ENCODE measurements at places on chromosomes 3 and 15.

GRCh38 chr3:129597087-129597999 lies 9.1 kb downstream of the PLXND1 start:
- peaks cover 29% of the 10 kb centered on the region for H3K4me1 ChIP-seq
- H3K4me3 ChIP-seq: no peak overlapping the region
- H3K27ac ChIP-seq: no peak overlapping the region
- H3K27me3 ChIP-seq: peaks cover 11% of the 10 kb centered on the region
- no peaks in the 10 kb centered on the region for H3K36me3 ChIP-seq
- DNase-seq: no peak

GRCh38 chr3:87581240-87581639 lies 304.9 kb upstream of the POU1F1 start:
- no peaks in the 10 kb centered on the region for H3K4me1 ChIP-seq
- H3K4me3 ChIP-seq: no peak overlapping the region
- no peak overlapping the region for H3K27ac ChIP-seq
- no peaks in the 10 kb centered on the region for H3K27me3 ChIP-seq

- peaks cover 1% of the 10 kb centered on the region for H3K36me3 ChIP-seq
- no peak for DNase-seq
- no peaks in the 10 kb centered on the region for H3K27me3 ChIP-seq
- peaks cover 38% of the 10 kb centered on the region for H3K4me1 ChIP-seq
- no peak overlapping the region for H3K4me3 ChIP-seq
Measured at GRCh38 chr15:60679256-60679655, 200.3 kb upstream of the ICE2 start.

DNA sequence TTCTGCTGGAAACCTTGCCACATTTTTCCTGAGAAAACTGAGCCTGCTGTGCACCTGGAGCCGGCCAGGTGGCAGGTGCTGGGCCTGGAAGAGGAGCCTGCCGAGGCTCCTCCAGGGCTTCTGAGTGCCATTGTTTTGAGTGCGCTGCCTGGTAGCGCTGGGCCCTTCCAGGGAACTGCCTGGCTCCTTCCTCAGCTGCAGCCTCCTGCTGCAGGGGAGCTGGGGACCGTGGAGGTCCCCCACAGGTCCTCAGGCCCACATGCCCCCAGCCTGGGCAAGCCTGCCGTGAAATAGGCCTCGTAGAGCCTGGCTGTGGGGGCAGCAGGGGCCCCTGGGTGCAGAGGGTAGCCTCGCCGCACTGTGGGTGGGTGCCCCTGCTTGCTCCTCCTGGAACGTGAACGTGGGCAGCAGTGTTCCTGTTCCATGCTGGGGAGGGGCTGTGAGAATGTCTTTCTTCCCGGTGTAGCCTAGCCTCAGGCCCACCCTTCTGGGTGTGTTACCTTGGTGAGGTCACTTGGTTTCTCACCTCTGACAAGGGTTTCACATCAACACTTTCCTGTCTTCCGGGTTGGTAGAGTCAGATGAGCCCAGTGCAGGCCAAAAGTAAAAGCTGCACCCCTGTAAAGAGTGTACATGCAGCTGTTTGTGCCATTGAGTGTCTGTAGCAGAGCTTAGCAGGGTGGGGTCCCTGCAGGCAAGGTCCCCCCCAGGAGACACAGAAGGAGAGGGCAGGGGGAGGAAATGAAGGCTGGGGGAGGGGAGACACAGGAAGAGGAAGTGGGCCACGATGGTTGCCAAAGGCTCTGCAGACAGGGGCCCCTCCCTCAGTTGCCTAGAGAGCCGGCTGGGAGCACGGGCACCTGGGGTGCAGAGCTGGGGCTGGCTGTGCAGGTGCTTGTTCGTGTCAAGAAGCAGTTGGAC lies 34.5 kb downstream of the KLF13 start:
- H3K36me3 ChIP-seq: peaks cover 52% of the 10 kb centered on the region
- peaks cover 99% of the 10 kb centered on the region for H3K4me1 ChIP-seq
- H3K4me3 ChIP-seq: peak overlapping the region; percentile 69
- no peaks in the 10 kb centered on the region for H3K27me3 ChIP-seq

DNA sequence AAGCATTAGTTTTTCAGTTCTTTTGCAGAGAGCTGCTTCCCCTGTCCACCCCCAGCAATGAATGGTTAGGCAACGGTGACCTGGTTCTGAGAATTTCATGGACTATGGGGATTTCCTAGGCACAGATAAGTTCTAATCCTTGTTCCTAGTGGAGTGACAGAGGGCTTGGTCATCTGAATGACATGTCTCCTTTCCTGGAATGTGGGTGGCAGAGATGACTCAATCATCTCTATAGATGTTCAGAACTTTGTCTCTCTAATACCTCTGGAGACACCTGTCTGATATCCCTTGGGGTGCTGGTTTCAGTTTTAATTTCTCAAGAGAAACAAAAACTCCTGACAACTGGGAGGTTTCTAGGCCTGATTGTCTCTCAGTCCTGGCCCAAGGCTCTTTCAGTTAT lies 10.4 kb downstream of the PLA2G4E start:
- DNase-seq: no peak
- H3K27ac ChIP-seq: peak overlapping the region; percentile 70
- H3K4me3 ChIP-seq: no peak overlapping the region
- peaks cover 21% of the 10 kb centered on the region for H3K4me1 ChIP-seq
- H3K36me3 ChIP-seq: no peaks in the 10 kb centered on the region

- H3K27ac ChIP-seq: peak overlapping the region; percentile 69
- no peaks in the 10 kb centered on the region for H3K27me3 ChIP-seq
- peaks cover 64% of the 10 kb centered on the region for H3K4me1 ChIP-seq
- DNase-seq: no peak
- peaks cover 3% of the 10 kb centered on the region for H3K36me3 ChIP-seq
- no peak overlapping the region for H3K4me3 ChIP-seq
Measured at GRCh38 chr15:98800437-98801233, 152.3 kb downstream of the IGF1R start.

- H3K36me3 ChIP-seq: no peaks in the 10 kb centered on the region
- no peak for DNase-seq
- H3K4me3 ChIP-seq: no peak overlapping the region
- H3K27ac ChIP-seq: no peak overlapping the region
Measured at GRCh38 chr3:88812576-88812975, 294.8 kb upstream of the EPHA3 start.

- no peaks in the 10 kb centered on the region for H3K27me3 ChIP-seq
- no peaks in the 10 kb centered on the region for H3K4me1 ChIP-seq
Measured at GRCh38 chr3:70006089-70006488, 6.6 kb downstream of the SAMMSON start.

DNA sequence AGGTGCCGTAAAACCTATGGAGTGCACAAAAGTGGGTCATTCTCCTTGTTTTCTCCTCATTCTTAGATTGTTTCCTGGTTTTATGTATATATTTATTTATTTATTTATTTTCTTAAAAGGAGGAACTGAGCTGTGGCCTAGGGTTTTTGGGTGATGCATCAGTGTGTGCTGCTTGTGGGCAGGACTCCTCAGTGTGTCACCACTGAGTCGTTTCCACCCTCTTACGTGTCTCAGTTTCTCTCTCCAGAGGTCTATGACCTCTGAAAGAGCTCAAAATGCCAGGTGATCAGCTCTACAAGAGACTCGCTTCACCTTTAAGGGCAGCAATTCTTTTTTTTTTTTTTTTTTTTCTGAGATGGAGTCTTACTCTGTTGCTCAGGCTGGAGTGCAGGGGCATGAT lies 72.9 kb downstream of the CD200 start:
- H3K4me3 ChIP-seq: no peak overlapping the region
- DNase-seq: no peak
- H3K4me1 ChIP-seq: peaks cover 21% of the 10 kb centered on the region
- no peak overlapping the region for H3K27ac ChIP-seq
- H3K36me3 ChIP-seq: no peaks in the 10 kb centered on the region

- DNase-seq: no peak
- H3K27ac ChIP-seq: peak overlapping the region; percentile 98
- H3K4me1 ChIP-seq: peaks cover 66% of the 10 kb centered on the region
- H3K4me3 ChIP-seq: peak overlapping the region; percentile 90
Measured at GRCh38 chr3:128878556-128879124, 780 bp upstream of the ACAD9 start.

- no peaks in the 10 kb centered on the region for H3K27me3 ChIP-seq
- peaks cover 1% of the 10 kb centered on the region for H3K4me1 ChIP-seq
- no peaks in the 10 kb centered on the region for H3K36me3 ChIP-seq
- no peak for DNase-seq
- no peak overlapping the region for H3K27ac ChIP-seq
Measured at GRCh38 chr3:139299261-139300132, 44.3 kb upstream of the MRPS22 start.

GRCh38 chr3:154059833-154060232 lies 61.4 kb upstream of the ARHGEF26 start:
- no peaks in the 10 kb centered on the region for H3K27me3 ChIP-seq

- H3K27ac ChIP-seq: no peak overlapping the region
- H3K4me3 ChIP-seq: no peak overlapping the region
- no peak for DNase-seq
- no peaks in the 10 kb centered on the region for H3K36me3 ChIP-seq
- peaks cover 20% of the 10 kb centered on the region for H3K27me3 ChIP-seq
- H3K4me1 ChIP-seq: no peaks in the 10 kb centered on the region
Measured at GRCh38 chr3:33269385-33269784, 7.9 kb upstream of the FBXL2 start.

DNA sequence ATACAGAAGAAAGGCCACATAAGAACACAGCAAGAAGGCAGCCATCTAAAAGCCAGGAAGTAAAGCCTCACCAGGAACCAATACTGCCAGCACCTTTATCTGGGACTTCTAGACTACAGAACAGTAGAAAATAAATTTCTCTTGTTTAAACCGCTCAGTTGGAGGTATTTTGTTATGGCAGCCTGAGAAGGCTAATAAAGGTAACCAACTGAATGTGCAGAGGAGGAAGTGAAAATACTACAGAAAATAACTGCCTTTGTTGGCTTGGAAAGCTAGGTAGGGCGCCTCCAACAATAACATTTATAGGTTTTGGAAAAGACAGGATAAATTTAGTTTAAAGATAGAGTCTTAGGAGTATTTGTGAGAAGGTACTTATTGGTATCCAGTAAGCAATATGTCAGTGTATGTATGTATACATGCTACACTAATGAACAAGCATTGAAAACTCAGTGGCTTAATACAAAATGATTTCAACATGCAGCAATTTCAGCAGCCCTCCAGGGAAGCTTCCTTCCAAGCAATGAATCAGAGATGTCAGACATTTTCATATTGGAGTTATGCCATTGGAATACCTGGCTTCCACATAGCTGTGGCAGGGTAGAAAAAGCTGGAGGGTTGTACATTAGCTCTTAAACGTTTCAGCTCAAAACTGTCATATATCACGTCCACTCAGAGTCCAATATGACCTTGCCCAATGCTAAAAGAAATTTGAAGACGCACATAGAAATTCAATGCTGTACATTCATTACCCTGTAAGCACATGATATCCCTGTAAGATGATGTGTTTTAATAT lies 48.9 kb downstream of the ZBBX start:
- H3K4me3 ChIP-seq: no peak overlapping the region
- no peak for DNase-seq

DNA sequence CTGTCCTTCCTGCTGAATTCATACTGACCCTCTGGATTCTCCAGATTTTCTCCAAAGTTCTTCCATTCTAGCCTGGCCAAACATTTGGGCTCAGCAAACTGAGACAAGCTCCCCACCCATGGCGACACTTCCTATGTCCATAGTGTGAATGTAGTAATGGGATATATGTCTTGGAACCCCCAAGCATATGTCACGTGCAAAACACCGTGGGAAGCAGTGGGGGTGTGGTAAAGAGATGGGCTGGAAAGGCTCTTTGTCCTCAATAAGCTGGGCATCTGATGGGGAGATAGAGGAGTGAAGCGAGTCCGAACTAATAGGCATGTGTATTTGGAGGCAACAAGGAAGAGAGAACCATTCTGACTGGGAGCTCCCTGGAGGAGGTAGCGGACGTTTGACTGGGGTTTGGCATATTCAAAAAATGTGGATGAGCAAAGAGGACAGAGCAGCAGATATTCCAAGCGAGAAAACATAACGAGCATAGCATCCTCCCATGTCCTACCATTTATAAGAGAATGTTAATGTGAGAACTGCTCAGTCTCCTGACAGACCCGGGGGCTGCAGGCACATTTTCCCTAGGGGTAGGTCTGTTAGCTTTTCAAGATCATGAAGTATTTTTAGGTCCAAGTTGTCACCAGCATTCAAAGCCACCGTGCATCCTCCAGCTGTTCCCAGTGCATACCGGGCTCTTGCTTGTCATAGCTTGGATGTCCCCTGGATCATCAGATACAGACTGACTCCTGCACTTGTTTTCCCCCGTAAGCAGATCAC lies 25.6 kb downstream of the TPM1 start:
- no peak for DNase-seq
- no peaks in the 10 kb centered on the region for H3K27me3 ChIP-seq
- H3K4me3 ChIP-seq: no peak overlapping the region
- H3K27ac ChIP-seq: no peak overlapping the region
- H3K4me1 ChIP-seq: no peaks in the 10 kb centered on the region

DNA sequence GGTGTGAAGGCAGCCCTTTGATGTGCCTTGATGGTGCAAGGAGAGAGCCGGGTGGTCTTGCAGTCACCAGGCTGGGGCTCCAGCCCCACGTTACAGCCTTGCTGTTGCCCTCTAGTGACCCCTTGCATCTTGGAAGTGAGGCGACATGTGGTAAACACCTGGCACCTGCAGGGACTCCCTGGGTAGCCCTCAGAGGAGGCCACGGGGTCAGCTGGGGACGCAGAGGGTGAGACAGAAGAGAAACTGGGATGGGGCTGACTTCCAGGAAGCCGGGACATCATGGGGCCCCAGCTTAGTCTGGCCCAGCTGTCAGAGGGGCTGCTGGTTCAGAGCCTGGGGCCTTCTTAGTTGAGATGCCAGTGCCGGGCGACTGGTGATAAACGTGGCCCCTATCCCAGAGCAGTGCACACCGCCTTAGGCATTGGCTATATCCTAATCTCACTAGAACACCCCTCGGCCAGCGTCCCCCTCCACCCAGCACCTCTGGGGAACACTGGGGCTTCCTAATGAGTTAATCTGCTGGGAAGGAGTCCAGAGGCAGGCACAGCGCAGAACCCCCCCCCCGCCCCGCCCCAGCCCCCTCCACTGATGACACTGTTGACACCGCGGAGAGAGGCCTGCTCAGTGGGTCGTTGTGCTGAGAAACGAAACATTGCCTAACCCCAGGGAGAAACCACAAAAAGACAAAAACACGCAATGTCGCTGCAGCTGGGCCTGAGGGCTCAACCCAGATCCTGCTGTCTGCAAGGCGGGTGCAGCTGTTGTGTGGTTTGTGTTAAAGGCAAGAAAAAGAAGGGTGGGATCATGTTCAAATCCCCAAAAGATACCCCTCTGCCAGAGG lies 60.5 kb upstream of the KLF13 start:
- peak overlapping the region; percentile 66 for H3K27ac ChIP-seq
- H3K27me3 ChIP-seq: no peaks in the 10 kb centered on the region
- H3K36me3 ChIP-seq: no peaks in the 10 kb centered on the region
- peak overlapping the region; percentile 24 for H3K4me3 ChIP-seq
- DNase-seq: peak; percentile 71
- peaks cover 83% of the 10 kb centered on the region for H3K4me1 ChIP-seq

GRCh38 chr3:184716622-184717398 lies 4.9 kb upstream of the MAGEF1 start:
- H3K4me3 ChIP-seq: no peak overlapping the region
- no peak for DNase-seq
- peaks cover 7% of the 10 kb centered on the region for H3K4me1 ChIP-seq
- H3K27me3 ChIP-seq: no peaks in the 10 kb centered on the region

Data from activated T-cell treated with anti-CD3 and anti-CD28 coated beads, Interleukin-2, amount 50 U/mL, for 24 hours (primary cell).